Breast epithelium (tissue), 4 donors: ENCODE measurements at places on chromosomes 2 and 18.

GRCh38 chr2:233803994-233804393 lies 25.9 kb downstream of the MROH2A start:
- no peak for DNase-seq

DNA sequence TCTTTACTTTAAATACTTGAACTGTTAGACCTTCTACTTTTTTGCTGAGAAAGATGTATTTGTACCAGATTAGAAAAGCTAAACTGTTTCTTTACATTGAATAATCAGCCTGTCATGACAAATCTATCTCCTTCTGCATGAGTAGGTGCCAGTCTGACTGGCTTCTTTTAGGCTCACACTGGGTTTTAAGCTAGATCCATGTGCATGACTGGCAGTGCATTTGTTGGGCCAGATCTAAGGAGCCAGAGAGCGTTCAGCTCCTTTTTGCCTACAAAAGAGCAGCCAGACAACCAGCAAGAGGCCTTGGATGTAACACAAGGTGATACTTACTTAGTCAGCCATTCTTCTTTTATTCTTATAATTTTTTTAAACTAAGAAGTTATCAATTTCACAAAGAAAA lies 82.0 kb upstream of the OTX1 start:
- DNase-seq, result no peak

GRCh38 chr2:99863236-99863902 lies 279.0 kb downstream of the AFF3 start:
- DNase-seq, result no peak

- DNase-seq, result peak; percentile 82
Observed at GRCh38 chr2:215982465-215982875, 30.9 kb downstream of the MREG start.

- DNase-seq, result peak; percentile 69
Observed at GRCh38 chr2:236745420-236746210, 176.0 kb downstream of the ACKR3 start.

- no peak for DNase-seq
Observed at GRCh38 chr2:238695538-238695937, 152.3 kb upstream of the TWIST2 start.

- no peak for DNase-seq
Observed at GRCh38 chr2:19759880-19760279, 141.9 kb downstream of the TTC32 start.

- no peak for DNase-seq
Observed at GRCh38 chr2:19496646-19497045, 138.2 kb upstream of the OSR1 start.

DNA sequence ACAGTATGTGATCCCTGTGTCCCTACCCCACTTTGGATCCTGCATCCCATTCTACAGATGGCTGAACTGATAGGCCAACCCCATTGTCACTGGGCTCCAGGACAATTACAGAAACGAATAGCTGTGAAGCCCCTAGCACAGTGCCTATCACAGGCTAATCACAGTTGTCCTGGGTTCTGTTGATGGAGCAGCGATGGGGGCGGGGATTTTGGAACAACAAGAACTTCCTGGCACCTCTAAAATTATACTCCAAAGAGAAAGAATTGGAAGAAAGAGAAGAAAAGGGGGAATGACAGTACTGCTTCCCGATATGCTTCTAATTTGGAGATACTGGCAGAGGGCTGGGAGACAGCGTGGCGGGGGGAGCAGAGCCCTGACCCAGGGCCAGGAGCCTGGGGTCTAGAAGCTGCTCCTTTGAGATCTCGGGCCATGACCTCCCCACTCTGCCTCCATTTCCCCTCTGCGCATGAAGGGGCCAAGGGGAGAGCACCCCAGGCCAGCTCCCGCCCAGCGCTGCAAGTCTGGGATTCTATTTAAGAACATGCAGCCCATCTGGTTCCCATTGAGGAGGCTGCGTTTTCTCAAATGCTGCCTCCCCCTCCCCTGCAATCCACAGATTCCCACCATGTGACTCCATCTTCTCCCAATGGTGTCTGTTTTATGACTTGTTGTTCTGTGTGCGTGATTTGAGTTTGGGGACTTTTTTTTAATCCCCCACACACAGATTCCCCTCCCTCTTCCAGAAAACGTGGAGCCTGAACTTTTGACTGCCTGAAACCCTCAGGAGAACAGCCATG lies 202.7 kb downstream of the CYP26B1 start:
- DNase-seq, result no peak

DNA sequence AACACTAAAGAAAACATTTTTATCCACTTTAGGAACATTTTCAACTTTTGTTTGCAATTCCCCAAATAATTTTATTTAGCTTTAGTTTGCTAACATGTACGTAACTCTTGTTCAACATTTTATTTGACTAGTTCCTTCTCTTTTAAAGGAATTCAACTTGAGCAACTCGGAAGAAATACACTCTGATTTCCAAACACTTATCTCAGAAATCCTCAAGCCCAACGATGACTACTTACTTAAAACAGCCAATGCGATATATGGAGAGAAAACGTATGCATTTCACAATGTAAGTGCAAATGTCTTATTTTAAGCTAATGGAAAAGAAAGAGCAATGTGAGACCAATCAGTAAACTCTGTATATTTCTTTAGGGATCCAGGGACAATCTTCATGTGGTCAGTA lies 10.1 kb downstream of the SERPINB10 start:
- no peak for DNase-seq

GRCh38 chr2:162011706-162012564 lies 62.1 kb downstream of the DPP4 start:
- no peak for DNase-seq

- no peak for DNase-seq
Observed at GRCh38 chr2:202186641-202187202, 51.7 kb downstream of the SUMO1 start.

DNA sequence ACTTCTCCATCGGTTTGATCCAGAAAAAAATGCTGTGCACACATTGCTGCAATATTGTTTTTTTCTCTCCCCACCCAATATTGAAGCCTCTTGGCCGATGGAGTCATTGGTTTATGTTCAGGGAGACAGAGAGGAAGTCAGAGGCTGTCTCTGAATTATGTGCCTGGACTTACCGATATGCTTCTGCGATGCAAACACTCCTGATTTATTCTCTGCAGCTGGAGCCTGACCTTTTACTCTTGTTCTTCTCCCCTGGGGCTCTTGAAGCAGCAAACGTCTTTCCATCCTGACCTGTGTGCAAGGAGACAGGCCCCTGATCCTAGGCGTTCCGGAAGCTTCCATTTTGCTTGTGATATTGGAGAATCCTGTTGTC lies 99.6 kb downstream of the PTGR3 start:
- DNase-seq, result no peak

DNA sequence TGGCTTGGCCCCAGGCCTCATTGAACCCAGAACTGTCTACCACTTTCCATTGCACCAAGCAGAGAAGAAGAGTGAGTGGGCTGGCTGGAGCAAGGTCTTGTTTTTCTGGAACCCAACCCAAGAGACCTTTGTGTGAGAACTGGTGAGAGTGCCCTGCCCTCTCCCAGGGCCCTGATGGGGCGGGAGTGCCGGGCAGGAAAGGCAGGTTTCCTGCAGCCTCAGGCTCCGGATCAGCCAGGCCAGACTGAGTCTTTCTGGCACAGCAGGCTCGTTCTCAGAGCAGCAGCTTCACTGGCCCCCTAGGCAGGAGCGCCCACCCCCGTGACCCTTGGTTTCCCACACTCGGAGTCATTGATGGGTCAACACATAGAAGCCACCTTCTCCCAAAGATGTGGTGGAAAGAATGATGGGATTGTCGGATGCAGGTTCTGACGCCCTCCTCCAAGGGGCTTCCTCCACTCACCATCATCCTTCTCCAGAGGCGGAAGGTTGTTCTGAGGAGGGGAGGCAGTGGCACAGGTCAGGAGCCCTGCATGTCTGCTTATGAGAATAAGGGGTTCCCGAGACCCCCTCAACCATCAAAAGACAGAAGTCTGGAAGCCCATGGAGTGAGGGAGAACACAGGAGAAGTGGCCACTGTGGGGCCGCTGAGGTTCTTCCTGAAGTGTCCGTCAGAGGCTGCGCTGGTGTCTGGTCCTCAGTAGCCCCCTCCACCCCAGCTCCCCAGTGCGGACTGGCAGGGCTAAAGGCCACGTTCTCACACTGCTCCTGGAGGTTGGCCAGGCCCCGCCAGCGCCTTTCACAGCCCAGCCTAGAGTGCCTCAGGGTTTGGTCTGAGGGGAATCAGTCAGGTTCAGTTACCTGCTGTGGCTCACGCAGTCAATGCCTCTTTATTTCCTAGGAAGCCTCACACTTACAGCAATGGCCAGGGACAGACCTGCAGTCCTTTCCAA lies 62.8 kb upstream of the LAPTM4A start:
- DNase-seq, result no peak

- no peak for DNase-seq
Observed at GRCh38 chr18:57444301-57444759, 9.2 kb downstream of the ONECUT2 start.

DNA sequence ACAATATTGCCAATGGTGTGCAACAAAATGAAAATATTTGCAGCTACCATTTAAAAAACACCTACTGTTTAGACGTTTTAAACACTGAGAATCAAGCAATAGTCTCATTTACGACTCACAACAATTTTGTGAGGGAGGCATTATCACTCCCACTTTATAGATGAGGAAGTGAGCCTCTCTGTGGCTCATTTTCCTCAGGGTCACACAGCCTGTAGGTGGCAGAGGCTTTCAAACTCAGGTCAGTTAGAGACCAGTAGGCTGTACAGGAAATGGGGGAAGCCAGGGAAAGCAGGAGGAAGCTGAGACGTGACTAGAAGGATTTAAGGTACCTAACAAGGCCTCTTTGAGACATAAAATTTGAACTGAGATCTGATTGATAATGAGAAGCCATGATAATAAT lies 95.0 kb upstream of the ZNF521 start:
- DNase-seq, result no peak

- no peak for DNase-seq
Observed at GRCh38 chr2:102301867-102302362, 9.4 kb upstream of the IL1RL1 start.

GRCh38 chr2:205629091-205629776 lies 53.1 kb upstream of the NRP2 start:
- DNase-seq, result no peak

GRCh38 chr2:186697536-186697935 lies 3.7 kb downstream of the FAM171B start:
- DNase-seq, result no peak

- DNase-seq, result no peak
Observed at GRCh38 chr2:123073371-123073770, 951.7 kb upstream of the CNTNAP5 start.

- DNase-seq, result no peak
Observed at GRCh38 chr2:207224381-207224780, 58.6 kb upstream of the KLF7 start.

GRCh38 chr18:7584646-7585275 lies 17.6 kb downstream of the PTPRM start:
- no peak for DNase-seq

DNA sequence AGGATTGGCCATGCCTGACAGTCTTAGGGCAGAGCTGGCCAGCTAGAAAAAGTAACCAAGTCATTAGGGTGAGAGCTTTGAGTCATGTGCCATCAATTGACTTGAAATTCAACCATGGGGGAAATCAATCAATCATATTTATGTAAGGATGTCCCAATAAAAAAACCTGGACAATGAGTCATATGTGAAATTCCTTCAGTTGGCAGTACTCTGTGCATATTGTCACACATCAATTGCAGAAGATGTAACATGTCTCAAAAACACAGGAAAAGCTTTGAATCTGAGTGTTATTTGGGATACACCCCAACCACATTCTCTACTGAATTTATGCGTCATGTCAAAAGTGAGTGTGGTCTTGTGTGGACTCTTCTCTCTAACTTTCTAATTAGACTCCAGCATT lies 1004.1 kb upstream of the NRXN1 start:
- DNase-seq, result no peak

GRCh38 chr2:54757500-54757899 lies 34.0 kb downstream of the EML6 start:
- DNase-seq, result no peak

- no peak for DNase-seq
Observed at GRCh38 chr2:125037135-125037653, 1012.1 kb downstream of the CNTNAP5 start.

GRCh38 chr2:4678927-4679326 lies 975.6 kb downstream of the DCDC2C start:
- DNase-seq, result no peak

- DNase-seq, result no peak
Observed at GRCh38 chr2:10647886-10648605, 41.7 kb downstream of the NOL10 start.

GRCh38 chr2:16622399-16622968 lies 43.1 kb downstream of the CYRIA start:
- no peak for DNase-seq

GRCh38 chr2:241974851-241975592 lies 105.5 kb downstream of the RTP5 start:
- DNase-seq, result no peak

DNA sequence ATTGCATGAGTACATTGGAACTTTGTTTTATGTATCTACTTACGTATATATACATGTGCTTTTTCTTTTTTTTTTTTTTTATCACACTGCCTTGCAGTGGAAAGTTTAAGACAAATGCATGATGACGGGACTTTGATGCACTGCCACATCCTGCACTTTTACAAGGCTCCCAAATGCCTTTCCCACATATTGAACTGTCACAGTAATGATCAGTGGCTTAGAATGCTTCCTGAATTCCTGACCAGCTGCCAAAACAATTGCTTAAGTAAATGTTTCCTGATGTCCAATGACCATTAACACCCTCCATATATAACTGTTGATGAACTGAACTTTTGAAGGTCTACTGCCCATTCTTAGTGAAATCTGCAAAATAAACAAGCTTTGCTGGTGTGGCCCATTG lies 60.2 kb downstream of the LYPD6B start:
- DNase-seq, result no peak
